ENCODE measurements at places on chromosomes 1 and 21.

GRCh38 chr1:31397360-31398095 lies 15.5 kb upstream of the SERINC2 start:
- no peak for DNase-seq

- no peak for DNase-seq
These were observed 49.9 kb downstream of the COL11A1 start for GRCh38 chr1:103058391-103058790.

DNA sequence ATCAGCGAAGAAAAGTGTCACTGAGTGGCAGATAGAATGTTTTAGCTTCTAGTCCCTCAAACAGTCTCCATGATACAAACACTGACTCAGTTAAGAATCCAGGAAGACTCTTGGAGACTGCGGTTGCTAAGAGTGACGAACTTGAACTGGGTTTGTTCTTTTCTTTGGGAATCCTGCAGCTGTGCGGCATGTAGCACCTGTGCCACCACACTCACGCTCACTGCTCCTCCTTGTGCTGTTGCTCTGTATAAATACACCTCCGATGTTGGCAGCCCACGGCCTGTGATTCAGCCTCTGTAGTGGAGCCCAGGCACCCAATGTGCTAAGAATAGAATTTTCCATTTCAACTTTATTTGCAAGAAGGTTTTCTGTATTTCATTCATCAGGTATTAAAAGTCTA lies 5.5 kb upstream of the PPIE start:
- no peak for DNase-seq

GRCh38 chr1:101683136-101683535 lies 313.6 kb downstream of the OLFM3 start:
- no peak for DNase-seq

- DNase-seq: no peak
These were observed 233.0 kb downstream of the RWDD3 start for GRCh38 chr1:95467036-95467435.

GRCh38 chr1:228317891-228318810 lies 88.5 kb downstream of the TRIM11 start:
- DNase-seq: no peak

DNA sequence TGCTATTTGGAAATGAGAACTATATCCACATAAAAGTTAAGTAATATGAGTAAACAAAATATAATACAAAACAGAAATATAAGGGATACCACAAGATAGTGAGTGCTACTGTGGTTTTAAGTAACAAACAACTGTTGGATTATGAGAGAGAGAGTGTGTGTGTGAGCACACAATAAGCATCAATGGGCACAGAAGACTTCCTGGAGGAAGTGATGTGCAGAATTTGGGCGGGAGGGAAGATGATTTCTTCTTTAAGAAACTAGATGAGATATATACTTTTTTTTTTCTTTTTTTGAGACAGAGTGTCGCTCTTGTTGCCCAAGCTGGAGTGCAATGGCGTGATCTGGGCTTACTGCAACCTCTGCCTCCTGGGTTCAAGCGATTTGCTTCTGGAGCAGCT lies 7.9 kb upstream of the IER5 start:
- no peak for DNase-seq

DNA sequence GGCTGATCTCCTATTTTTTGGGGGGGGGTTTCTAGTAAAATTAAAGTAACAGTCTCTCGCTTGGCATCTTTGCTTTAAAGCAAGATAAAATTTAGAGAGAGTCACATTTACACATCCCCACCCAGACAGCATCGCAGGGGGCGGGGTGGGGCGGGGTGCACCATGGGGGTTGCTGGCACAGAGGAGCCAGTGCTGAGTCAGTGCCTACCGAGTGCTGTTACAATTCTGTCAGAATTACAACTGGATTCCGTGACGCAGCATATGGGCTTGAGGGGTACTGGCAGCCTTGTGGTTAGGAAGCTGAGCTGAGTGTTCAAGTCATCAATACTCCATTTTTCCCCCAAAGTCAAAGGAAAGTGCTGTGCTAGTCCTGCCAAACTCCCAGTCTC lies 175.9 kb downstream of the PRDM16 start:
- no peak for DNase-seq

- no peak for DNase-seq
These were observed 69.9 kb upstream of the PRMT6 start for GRCh38 chr1:106986603-106987002.

GRCh38 chr1:168466092-168466713 lies 77.6 kb downstream of the XCL2 start:
- DNase-seq: peak; percentile 59

- DNase-seq: no peak
These were observed 2.8 kb downstream of the LINGO4 start for GRCh38 chr1:151802372-151802771.

- no peak for DNase-seq
These were observed 54.2 kb downstream of the SH3GLB1 start for GRCh38 chr1:86758570-86758969.

- no peak for DNase-seq
These were observed 64.0 kb upstream of the COA6 start for GRCh38 chr1:234309243-234309597.

DNA sequence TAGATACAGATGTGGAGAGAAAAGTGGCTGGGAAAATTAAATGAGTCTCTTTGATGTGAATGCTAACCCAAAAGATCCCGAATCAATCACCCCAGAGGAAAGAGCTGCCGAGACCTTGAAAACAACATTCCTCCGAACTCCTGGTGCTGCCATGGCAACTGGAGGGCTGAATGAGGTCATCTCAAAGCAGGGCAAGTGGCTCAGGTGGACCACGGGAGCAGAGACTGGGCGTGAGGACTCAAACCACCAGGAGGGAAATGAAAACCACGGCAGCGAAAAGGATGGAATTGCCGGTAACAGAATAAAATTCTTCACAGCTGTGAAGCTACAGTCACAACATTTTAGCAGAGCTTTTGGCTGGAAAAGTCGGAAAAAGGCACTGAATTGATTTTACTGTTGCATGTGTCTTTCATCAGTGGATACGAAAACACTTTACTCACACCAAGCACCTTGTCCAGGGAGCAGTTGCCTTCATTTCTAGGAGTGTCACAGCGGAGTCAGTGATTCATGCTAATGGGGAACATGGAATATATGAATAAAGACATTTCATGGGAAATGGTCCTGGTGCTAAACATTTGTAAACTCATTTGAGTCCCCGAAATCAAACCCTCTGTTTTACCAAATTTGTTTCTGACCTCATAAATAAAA lies 23.2 kb upstream of the BECN2 start:
- no peak for DNase-seq

DNA sequence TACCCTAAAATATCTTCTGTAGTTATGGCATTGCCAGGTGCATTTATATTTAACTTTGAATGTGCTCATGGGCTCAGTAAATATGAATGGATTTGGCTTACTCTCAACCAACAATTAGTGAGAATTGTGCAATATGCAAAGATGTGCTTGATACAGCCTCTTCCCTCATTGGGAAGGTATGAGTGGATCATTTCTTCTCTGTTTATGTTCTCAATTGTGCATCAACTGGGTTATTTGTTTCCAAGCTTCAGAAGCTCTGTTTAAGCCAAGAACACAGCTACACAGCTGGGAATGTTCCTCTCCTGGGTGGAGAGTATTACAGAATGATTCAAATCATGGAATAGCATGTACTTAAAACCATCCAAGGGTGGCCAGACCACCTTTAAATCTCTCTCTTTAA lies 17.6 kb upstream of the MAP1LC3C start:
- DNase-seq: no peak

DNA sequence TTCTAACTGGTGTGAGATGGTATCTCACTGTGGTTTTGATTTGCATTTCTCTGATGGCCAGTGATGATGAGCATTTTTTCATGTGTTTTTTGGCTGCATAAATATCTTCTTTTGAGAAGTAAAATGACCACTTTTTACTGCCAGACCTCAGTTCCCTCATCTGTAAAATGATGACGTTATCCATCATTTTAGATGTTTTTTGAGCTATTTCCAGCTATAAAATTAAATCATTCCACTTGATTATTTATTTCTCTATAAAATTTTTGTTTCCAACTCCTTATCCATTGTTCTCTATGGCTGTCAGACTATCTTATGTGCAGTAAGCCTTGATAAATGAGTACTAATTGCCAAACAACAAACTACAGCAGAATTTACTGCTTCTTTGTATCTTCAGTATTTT lies 33.2 kb downstream of the RGS5 start:
- no peak for DNase-seq

- no peak for DNase-seq
These were observed 62.1 kb downstream of the USP24 start for GRCh38 chr1:55153031-55153430.

DNA sequence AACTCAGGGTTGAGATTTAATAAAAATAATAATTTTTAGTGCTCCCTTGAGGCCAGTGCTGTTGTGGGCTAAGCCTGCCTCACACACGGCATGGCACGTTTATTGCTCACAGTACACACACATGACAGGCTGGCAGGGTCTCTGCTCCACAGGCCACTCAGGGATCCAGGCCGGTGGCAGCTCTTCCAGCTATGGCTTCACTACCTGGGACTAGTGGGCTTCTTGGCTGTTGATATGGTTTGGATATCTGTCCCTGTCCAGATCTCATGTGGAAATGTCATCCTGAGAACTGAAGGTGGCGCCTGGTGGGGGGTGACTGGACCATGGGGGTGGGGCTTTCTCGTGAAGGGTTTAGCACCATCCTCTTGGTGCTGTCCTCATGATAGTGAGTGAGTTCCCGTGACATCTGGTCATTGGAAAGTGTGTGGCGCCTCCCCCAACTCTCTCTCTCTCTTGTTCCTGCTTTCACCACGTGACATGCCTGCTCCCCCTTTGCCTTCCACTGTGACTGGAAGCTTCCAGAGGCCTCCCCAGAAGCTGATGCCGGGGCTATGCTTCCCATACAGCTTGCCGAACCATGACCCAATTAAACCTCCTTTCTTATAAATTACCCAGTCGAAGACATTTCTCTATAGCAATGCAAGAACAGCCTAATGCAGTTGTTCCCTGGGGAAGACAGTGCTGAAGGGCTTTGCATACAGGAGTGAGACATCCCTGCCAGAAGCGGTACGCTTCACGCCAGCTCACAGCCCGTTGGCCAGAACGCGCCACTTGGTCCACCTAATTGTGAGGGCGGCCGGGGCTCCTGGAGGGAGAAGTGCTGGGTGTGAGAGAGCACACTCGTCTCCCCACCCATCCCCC lies 226.9 kb upstream of the C1orf174 start:
- DNase-seq: no peak

DNA sequence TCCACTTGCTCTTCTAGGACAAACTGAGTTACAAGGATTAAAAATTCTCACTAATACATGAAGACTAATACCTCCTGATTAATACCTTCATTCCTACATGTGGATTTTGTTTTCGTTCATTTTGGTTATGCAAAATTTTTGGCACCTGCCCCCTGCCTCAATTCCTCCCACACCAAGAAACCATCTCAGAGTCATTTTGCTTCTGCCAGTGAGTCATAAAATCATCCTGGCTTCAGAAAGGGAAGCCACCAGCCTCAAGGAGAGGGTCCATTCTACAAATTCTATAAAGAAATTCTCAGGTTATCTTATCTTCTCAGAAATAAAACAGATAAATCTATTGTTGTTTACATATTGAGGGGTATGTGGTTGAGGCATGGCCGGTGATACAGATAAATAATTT lies 103.2 kb upstream of the COA6 start:
- peak; percentile 22 for DNase-seq

DNA sequence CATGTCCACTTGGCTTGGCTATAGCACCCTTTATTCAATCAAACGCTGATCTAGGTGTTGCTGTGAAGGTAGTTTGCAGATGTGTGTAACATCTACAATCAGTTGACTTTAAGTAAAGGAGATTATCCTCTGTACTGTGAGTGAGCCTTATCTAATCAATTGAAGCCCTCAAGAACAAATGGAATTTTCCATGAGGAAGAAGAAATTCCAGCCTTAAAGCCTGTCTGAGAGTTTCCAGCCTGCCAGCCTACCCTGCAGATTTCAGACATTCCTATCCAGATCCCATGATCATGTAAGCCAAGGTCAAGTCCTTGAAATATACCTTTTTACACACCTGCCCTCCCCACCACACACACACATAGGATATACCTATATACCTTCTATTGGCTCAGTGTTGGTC lies 696.7 kb downstream of the MRPL39 start:
- DNase-seq: no peak

DNA sequence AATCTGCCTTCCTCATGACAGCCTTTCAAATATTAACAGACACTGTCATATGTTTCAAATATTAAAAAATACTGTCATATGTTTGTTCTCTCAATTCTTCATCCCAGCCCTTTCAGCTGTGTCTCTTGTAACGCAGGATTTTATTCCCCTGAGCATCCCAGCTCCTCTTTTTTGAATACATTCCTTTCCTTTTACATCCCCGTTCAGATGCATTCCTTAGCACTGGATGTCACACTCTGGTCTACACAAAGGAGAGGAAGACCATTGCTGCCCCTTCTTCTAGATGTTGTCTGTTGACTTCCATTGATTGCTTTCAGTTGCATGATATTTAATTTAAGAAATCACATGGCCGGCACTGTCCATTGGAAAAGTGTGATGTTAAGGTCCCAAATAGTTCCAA lies 117.4 kb upstream of the PAXBP1 start:
- DNase-seq: no peak

GRCh38 chr1:3596663-3597598 lies 14.4 kb downstream of the MEGF6 start:
- no peak for DNase-seq

- DNase-seq: no peak
These were observed 366.3 kb upstream of the ESRRG start for GRCh38 chr1:217089361-217090014.

DNA sequence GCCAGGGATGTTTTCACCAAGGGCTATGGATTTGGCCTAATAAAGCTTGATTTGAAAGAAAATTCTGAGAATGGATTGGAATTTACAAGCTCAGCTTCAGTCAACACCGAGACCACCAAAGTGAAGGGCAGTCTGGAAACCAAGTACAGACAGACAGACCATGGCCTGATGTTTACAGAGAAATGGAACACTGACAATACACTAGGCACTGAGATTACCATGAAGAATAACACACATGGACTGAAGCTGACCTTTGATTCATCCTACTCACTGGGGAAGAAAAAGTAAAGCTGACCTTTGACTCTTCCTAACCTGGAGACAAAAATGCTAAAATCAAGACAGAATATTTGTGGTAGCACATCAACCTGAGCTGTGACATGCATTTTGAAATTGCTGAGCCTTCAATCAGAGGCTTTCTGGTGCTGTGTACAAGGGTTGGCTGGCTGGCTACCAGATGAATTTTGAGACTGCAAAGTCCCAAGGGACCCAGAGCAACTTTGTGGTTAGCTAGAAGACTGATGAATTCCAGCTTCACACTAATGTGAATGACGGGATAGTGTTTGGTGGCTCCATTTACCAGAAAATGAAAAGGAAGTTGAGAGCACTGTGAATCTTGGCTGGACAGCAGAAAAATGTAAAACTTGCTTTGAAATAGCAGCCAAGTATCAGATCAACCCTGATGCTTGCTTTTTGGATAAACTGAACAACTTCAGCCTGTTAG lies 190.4 kb upstream of the KCTD3 start:
- no peak for DNase-seq

- DNase-seq: no peak
These were observed 92.6 kb upstream of the NEK7 start for GRCh38 chr1:198064181-198064580.

All from stimulated activated CD4-positive, alpha-beta T cell treated with anti-CD3 and anti-CD28 coated beads, Interleukin-4, amount 100 ng/mL, for 24 hours (primary cell).